ENCODE measurements at places on chromosomes 13 and 19. TPM values are rescaled to one million over a fixed set of nuclear protein-coding genes. Genes with fewer than 3 reads are reported as not detected.

Gene SIGLEC9
- total RNA-seq: 0.29 TPM

Gene STOML3
- not detected for total RNA-seq

Gene TEAD2
- not detected for total RNA-seq

Gene MEDAG
- total RNA-seq: not detected

Gene ZIM2
- total RNA-seq: not detected

Gene PSG2
- total RNA-seq: not detected

Gene GJB2
- 3.9 TPM for total RNA-seq

Gene PCSK4
- total RNA-seq: 1.5 TPM

Gene ZNF285
- not detected for total RNA-seq

Gene B3GNT3
- total RNA-seq: 0.61 TPM

Gene CYP2F1
- not detected for total RNA-seq

Gene SLAIN1
- 48.0 TPM for total RNA-seq

Gene ZSCAN5A
- 12.0 TPM for total RNA-seq

Gene BEST2
- not detected for total RNA-seq

Gene FFAR2
- not detected for total RNA-seq

Gene RFPL4AL1
- not detected for total RNA-seq

Gene MCF2L
- total RNA-seq: 0.56 TPM

Data from T-helper 1 cell treated with Interleukin-12 subunit alpha and Interleukin-12 subunit beta and Interleukin-4 antibody, amounts not matched to agents 30 ng/mL and 1 ng/mL, for 36 hours (primary cell).